M059J (cell line): ENCODE measurements at places on chromosomes 1 and 21. TPM values are rescaled to one million over a fixed set of nuclear protein-coding genes. Genes with fewer than 3 reads are reported as not detected.

KRTAP21-2 gene
- not detected in 2 replicates for total RNA-seq

WNT3A gene
- not detected in 2 replicates for total RNA-seq

CHI3L2 gene
- 0.15 and 0.37 TPM in 2 replicates for total RNA-seq

DNA sequence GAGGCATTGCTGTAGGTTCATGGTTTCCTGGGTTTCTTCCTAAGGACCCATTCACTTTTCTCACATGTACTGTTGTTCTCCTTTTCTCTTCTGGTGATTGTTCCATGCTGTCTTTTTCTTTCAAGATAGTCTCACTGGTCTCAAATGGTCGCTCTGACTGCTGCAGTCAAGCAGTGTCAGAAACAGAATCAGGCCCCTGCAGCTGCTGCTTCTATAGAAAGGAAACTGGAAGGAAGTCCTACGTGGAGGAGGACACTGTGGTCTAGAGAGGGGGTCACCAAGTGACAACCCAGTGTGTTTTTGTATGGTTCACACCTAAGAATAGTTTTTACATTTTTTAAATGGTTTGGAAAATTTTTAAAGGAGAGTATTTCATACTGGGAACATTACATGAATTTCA lies 2.4 kb downstream of the NECAP2 start:
- no peak for DNase-seq

DNA sequence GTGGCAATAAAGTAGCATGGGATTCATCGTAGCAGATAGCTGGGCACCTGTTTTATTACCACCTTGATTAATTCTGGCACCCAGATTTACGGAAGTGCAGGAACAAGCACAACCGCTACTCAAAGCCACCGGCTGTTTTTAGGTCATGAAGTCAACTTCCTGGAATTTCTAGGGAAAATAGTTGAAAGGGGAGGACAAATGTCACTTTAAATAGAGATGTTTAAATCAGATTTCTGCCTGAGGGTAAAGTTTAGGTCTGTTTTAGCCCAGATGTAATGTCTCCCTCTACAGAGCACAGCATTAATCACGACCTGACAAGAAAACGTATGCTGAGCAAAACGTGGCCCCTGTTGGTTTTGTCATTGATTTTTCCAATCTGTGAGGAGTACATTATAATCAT lies 8.0 kb downstream of the ADGRL2 start:
- DNase-seq: peak; percentile 7

- peak; percentile 38 for DNase-seq
These were observed 42.7 kb downstream of the ITSN1 start for GRCh38 chr21:33684923-33685560.
